Hippocampal formation (tissue), 2 donors: ENCODE measurements at places on chromosomes 12 and 14.

DNA sequence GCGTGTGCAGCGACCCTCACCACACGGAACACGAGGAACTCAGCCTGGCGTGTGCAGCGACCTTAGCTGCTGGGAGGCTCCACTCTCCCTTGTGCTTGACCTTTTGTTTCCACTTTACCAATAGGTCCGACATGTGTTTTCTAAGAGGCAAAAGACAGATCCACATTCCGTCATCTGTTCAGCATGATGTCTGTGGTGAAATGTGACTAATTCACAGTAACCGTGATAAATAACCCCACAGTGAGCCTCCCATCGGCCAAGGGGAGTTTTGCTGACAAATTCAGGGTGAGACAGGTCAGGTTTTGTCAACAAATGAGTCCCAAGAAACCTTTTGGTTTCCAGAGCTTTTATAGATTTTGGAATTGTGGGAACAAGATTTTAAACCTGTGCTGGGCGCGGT lies 55.9 kb downstream of the MOK start:
- DNase-seq, result no peak

- no peak for DNase-seq
Measured at GRCh38 chr12:16560273-16560672, 45.7 kb downstream of the LMO3 start.

DNA sequence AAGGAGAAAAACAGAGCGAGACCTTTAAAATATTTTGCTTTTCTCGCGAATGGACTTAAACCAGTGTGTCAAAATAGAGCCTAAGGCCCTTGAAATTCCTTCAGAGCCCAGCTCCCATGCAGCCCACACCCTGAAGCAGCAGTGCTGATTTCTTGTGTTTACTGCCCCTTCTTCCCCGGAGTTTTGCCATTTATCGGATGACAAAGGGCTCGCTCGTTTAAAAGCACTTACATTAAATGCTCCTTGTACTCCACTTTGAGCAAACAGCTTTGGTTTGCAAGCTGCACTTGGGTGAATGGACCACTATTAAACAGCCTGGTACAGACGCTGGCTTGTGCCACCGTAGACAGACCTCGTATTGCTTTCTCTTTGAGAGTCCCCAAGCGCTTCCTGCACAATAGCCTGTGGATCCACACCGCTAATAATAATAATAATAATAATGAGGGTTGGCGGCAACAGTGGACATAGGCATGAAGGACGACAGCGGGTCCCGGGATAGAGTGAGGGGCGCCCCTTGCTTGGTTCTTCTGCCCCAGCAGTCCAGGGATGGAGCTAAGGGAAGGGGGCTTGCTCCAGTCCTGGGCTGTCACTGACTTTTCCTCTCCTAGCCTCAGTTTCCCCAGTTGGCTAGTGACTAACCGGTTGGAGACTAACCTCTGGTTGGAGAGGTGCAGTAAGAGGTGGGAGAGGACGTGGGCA lies 6.6 kb downstream of the DLK1 start:
- no peak for DNase-seq

GRCh38 chr12:56450241-56450640 lies 1.0 kb upstream of the TIMELESS start:
- no peak for DNase-seq

GRCh38 chr12:76568130-76568529 lies 8.6 kb upstream of the OSBPL8 start:
- no peak for DNase-seq

DNA sequence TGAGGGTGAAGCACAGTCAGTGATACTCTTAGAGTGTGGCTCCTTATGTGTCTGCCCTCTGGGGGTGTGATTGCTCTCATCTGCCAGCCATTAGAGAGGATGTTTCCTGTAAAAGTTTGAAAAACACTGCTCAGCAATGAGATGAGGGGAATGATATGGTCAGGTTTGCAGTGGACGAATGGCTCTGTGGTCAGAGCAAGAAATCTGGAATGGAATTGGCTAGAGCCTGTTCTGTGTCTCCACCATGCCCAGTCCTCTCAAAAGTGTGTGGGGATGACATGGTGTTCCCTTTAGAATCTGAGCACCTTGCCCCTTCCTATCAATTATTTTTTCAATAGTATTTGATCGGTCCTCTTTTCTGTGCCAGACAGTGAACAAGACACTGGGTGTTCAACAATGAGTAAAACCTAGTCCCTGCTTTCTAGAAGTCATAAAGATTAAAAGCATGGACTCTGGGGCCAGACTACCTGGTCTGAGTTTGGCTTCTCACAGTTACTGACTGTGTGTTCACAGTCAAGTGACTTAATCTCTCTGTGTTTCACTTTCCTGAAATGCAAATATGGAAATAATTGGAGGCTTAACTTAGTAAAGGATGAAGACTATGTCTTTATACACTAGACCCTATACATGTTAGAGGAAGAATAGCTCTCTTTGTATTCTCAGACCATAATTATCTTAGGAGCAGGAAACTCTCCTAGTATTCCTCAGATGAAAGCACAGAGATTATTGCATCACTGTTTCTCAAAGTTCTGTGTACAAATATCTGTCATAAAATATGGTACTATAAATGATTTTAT lies 1.6 kb downstream of the ACSS3 start:
- no peak for DNase-seq

GRCh38 chr14:98704441-98704840 lies 567.6 kb downstream of the BCL11B start:
- no peak for DNase-seq

DNA sequence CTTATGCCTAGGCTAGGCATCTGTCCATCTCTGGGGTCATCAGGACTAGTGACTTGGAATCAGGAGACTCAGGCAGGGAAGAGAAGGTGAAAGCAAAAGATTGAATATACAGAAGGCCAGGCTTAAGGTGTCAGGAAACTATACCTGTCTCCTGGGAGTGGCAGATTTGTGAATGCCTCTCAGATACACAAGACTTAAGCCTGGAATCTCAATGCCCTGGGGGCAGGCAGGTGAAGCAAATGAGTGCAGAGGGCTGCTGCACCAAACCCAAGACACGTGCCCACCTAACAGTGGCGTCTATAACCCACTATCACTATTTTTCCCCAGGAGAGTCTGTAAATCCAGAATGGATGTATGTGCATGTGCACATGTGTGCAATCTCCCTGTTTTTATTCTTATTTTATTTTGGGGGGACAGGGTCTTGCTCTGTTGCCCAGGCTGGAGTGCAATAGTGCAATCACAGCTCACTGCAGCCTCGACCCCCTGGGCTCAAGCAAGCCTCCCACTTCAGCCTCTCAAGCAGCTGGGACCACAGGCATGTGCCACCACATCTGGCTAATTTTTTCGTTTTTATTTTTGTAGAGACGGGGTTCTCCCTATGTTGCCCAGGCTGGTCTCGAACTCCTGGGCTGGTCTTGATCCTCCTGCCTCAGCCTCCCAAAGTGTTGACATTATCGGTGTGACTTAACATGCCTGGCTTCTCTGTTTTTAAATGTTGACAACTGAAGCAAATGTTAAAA lies 31.9 kb upstream of the FOS start:
- no peak for DNase-seq

GRCh38 chr12:9109737-9110491 lies 5.8 kb downstream of the A2M start:
- no peak for DNase-seq

DNA sequence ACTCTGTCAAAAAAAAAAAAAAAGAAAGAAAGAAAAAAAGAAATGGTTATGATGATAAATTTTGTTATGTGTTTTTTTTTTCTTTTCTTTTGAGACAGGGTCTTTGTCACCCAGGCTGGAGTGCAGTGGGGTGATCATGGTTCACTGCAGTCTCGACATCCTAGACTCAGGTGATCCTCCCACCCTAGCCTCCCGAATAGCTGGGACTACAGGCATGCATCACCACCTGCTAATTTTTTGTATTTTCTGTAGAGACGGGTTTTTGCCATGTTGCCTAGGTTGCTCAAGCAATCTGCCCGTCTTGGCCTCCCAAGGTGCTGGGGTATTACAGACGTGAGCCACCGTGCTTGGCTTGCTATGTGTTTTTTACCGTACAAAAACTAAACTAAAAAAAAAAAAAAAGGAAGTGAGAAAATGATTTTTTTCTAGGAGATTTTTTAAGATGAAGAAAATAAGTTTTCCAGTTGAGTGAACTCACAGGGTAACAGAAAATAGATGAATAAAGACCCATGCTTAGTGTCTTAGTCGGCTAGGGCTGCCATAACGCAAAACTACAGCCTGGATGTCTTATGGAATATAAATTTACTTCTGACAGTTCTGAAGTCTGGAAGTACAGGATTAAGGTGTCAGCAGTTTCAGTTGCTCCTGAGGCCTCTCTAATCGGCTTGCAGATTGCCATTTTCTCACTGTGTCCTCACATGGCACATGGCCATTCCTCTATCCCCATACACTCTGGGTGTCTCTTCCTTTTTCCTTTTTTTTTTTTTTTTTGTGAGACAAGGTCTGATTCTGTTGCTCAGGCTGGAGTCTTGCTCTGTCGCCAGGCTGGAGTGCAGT lies 13.2 kb upstream of the APOF start:
- DNase-seq, result no peak

GRCh38 chr14:99874306-99874705 lies 81.1 kb downstream of the EML1 start:
- DNase-seq, result no peak

DNA sequence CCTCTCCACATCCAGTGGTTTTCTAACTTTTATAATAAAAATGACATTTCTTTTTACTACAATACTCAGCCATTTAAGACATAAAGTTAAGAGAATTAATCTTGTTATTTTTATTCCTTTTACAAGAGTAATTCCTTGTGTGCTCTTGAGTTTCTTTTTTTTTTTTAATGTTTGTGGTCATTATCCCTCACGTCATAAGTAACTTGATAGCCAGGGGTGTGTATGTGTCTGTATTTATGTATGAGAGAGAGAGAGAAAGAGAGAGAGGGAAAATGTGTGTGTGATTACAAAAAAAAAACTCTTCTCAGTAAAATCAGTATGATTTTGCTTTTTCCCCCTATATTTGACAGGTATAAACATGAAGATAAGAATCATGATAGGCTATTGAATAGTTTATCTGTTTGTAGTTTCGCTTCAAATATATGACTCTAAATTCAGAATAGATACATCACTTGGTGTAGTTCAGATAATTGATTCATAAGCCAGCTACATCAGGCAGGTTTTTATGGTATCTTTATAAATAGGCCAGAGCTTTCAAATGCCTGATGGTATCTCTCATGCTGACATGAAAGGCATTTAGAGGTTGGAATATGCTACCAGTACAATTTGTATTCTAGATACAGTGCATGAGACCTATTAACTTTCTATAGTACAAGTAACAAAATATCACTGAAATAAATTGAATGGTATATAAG lies 34.9 kb downstream of the RERGL start:
- DNase-seq, result no peak

DNA sequence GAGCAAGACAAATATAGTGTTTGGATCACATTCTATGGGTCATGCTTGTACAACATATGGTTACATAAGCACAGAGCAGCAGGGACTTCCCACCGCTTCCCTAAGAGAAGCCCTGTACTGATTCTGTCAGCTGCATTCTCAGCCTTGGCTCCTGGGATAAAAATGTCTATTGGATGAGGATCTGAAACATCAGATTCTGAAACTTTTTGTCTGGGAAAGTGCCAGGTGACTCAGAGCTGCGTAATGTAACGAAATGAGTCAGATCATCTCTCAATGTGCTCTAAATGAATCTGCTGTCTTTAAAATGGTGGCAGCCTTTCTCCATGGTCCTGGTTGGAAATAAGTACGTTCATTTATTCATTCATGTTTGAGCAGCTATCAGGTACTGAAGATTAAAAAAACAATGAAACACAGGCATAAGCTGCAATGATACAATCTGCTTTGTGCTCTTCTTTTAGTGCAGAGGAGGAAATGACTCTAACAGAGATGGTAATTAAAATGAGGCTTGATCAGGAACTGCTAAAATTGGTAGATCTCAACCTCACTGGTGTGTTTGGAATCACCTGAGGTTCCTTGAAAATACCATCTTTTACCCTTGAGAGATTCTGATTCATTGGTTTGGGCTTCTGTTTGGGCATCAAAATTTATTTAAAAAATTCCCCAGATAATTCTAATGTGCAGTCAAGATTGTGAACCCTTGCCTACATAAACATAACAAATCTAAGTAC lies 99.1 kb upstream of the NAP1L1 start:
- DNase-seq, result peak; percentile 9

DNA sequence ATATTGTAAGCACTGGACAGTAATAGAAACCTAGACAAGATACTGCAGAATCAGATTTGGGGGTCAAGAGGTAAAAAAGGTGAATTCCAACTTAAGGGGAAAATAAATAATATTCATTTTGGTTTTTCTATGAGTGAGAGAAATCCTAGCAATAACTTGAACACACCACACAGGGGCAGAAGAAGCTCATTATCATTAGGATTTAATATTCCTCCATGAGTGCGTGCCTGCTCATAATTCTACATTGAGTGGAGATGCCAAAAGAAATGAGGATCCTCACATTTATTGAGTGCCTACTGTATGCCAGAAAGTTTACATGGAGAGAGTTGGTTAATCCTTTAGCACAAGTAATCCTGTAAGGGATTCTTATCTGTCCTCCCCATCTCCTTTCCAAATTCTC lies 40.5 kb upstream of the C14orf132 start:
- DNase-seq, result peak; percentile 28

- peak; percentile 16 for DNase-seq
Measured at GRCh38 chr14:92986254-92987147, 63.6 kb downstream of the CHGA start.

DNA sequence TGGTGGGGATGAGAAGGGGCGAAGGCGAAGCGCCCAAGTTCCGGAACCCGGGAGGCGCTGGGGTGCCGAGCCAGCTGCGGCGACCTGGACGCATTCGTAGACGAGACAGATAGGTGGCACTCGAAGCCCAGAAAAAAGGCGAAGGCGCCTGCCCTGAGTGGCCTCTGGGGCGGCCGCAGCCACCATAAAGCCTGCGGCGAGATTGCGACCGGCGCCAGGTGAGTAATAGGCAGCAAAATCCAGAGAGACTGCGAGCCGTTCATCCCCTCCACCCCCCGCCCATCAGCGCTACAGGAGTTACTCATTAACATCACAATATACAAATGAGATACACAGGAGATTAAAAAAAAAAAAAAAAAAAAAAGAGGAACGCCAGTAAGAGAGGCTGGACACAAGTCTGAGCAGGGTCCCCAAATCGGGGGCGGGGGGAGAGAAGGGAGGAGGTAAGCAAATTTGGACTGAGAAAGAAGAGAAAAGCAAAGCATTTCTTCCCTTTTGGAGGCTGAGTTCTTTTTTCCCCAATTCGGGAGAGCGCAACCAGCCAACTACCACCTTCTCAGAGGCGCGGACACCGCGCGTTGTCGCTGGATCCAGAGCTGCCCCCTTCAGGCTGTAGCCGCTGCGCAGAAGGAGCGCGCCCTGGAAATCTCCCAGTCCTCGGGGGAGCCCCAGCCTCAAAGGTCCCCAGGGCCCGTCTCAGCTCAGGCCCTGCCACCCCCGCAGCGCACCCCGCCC lies 15.7 kb downstream of the TBX3 start:
- peak; percentile 2 for DNase-seq

DNA sequence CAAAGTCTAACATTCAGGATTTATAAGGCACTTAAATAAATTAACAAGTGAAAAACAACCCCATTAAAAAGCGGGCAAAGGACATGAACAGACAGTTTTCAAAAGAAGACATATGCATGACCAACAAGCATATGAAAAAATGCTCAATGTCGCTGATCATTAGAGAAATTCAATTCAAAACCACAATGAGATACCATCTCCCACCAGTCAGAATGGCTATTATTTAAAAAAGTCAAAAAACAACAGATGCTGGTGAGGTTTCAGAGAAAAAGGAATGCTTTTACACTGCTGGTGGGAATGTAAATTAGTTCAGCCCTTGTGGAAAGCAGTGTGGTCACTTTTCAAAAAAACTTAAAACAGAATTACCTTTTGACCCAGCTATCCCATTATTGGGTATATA lies 60.7 kb upstream of the BDKRB2 start:
- no peak for DNase-seq

- DNase-seq, result no peak
Measured at GRCh38 chr12:68809190-68810026, 1.4 kb downstream of the MDM2 start.
